GM12864 (cell line): ENCODE measurements at places on chromosomes 3 and 15.

DNA sequence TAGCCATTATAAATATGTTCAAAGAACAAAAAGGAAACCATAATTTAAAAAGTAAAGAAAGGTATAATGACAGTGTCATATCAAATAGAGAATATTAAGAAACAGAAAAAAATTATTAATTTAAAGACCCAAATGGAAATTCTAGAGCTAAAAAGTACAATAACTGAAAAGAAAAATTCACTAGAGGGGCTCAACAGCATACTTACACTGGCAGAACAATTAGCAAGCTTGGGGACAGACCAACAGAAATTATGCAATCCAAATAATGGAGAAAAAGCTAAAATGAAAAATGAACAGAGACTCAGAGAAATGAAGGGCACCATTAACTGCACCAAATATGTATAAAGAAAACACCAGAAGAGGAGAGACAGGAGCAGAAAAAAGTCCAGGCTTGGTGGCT is 13.7 kb downstream of the SPCS1 start:
- DNase-seq: no peak

DNA sequence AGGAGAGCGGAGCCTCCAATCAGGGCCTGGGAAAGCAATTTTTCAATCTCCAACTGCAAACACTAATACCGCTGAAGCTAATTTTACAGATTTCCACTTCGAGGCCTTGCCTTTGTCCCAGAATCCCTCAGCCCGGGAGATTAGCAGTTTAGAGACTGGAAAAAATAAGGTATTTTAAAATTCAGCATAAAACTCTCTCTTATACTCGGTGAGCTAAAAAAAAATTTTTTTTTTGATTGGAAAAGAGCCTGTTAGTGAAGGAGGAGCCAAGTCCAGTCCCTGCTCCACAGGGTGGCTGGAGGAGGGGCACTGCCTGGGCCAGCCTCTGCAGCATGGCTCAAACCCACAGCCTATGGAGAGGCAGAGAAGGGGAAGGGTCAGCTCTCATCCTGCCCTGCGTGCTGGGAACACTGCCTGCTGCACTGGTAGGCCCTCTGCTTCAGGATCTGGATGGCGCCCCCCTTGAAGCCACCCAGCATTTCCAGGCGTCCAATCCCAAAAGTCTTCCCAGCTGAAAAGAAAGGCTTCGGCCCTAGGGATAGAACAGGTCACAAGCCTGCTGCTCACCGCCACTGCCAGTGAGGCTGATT is 48.9 kb downstream of the CACNA2D2 start:
- DNase-seq: no peak

DNA sequence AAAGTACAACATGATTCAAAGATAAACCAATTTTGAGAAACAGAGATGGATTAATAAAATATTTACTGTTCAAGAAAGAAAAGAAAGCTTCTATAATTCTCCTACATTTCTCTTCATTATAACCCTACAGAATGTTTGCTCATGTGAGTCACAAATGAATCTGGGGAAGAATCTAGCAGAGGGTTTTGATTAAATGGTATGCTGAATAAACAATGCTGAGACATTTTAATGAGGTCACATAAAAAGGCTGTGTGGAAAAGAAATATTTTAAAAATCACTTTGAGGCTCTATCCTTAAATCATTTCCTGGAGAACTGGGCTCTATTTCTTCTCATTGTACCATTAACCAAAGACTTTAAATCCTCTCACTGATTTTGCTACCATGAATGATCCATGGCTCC is 727.7 kb downstream of the NTRK3 start:
- no peak for DNase-seq

- no peak for DNase-seq
These were observed 115.4 kb upstream of the GADL1 start for GRCh38 chr3:31009881-31010280.

- DNase-seq: no peak
These were observed 11.8 kb upstream of the FAM174B start for GRCh38 chr15:92667287-92667904.

GRCh38 chr3:171156401-171157010 is 130.0 kb upstream of the SLC2A2 start:
- DNase-seq: no peak

DNA sequence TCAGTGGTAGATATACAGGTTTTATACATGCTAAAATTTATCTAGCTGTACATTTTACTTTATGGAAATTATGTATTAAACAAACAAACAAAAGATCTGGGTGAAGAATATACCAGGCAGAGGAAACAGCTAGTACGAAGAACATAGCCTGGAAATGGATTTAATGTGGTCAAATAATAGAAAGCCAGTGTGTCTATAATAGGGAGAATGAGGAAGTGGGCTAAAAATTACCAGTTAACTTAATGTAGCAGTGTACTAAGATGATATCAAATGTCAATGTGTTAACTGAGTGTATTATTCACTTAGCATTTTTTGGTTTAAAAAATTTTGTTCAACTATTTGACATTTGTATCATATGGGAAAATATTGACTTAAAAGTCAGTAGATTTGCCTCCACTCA is 22.8 kb upstream of the SLC15A2 start:
- no peak for DNase-seq

GRCh38 chr15:28975766-28976179 is 90.0 kb downstream of the APBA2 start:
- no peak for DNase-seq

DNA sequence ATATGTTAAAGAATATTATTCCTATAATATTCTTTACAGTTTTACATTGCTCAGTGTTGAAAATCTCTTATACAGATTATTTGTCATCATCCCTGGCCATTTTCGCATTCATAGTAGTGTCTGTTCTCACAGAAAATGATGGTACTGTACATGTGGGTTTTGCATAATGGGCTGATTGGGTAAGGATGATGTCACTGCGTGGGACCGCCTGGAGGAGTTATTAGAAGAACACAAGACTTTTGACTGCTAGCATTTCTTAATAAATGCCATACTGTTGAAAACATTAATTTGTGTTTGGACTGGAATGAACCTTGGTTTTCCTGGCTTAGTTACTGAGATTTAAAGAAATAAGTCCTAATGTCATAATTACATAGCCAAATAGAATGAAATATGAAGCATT is 20.3 kb downstream of the LRCH3 start:
- DNase-seq: no peak

DNA sequence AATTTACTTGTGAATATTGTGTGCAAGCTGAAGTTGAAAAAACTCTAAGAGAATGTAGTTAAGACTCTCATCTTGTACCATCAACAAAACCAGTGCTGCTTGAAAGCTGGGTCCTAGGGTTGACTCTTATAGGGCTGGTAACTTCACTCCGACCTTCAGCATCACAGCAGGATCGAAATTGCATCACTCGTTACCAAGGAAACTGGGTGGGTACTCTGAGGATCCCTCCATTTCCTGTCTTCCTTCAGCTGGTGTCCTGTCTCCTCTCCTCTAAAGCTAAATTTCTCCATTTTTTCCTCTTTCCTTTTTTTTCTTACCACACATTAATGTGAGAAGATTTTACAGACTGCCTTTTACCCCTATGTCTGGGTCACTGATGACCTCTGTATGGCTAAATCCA is 3.0 kb upstream of the APH1B start:
- no peak for DNase-seq

DNA sequence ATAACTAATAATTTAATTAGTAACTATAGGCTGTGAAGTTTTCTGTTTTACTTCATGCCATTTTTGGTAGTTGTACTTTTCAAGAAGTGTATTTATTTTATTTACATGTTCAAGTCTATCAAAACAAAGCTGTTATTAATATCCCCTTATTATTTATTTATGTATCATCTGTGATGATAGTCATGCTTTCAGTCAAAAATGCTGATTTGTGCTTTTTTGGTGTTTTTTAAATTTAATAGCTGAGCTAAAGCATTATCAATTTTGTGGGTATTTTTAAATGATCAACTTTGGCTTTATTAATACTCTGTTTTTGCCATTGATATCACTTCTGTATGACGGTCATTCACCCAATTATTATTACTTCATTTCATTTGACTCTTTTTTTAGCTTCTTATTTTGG is 1229.2 kb upstream of the CADM2 start:
- no peak for DNase-seq

GRCh38 chr15:89017370-89018066 is 70.7 kb upstream of the ABHD2 start:
- DNase-seq: no peak

- no peak for DNase-seq
These were observed 110.6 kb downstream of the ETFA start for GRCh38 chr15:76200641-76201105.

GRCh38 chr15:99433026-99433756 is 132.6 kb upstream of the MEF2A start:
- DNase-seq: peak; percentile 33

DNA sequence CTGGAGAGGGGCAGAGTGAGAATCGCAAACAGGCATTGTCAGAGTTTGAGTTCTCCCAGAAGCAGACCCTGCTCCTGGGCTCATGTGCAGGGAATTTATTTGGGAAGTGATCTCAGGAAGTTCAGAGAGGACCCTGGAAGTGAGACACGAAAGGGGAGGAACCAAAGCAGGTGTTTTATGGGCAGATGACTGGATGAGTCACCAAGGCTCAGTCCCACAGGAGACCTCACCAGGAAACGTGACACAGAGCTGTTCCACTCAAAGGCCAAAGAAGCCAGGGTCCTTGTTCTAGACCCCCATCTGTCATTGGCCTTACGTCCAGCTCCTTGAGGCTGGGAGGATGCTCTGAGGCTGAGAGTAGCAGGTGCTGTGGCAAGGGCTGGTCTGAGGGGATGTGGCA is 43.4 kb upstream of the SEC22A start:
- no peak for DNase-seq

DNA sequence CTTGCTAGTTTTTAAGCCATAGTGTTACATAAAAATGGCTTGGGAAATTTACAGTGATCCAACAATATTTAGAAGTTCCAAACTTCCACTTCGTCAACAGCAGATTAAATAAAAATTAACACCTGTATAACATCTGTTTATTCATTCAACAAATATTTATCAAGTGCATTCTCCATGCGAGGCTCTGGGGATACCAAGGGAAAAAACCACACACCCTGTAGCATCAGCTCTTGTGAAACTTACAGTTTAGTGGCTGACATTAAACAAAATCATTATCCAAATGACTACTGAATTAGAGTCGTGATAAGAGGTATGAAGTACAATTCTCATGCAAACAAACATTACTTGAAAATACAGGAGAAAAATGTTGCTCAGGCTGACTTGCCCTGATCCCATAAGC is 122.9 kb downstream of the DLG1 start:
- DNase-seq: no peak
